ENCODE measurements at places on chromosomes 5 and 9.

DNA sequence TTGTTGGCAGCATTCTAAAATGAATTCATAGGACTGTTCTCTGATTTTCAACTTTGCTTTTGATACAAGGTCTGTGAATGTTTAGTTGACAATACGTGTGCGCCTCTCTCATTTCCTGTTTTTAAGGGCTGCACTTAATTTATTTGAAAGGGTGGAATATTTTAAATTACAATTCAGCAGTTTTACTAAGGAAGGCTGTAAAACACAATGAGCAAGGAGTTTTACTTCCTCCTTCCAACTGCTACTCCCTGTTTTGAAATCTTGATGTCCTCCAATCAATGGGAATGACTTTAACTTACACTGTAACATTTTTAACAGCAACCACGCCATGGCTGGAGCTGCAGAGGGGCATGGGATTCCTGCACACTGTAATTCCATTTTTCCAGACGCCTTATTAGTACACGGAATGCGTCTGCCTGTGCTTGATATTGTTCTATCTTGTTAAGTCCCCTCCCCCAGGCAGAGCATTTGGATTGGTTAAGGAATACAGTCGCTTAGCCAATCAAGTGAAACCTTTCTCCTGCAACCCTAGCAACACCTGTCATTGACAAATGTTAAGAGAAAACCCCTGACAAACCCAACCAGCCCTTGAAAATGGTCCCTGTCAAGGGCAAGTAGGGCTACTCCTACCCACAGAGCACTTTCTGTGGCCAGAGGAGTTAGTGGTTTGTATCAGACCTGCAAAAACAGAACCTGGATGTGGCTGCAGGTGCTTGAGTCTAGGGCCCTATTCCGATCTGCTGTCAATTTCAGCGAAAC is 12.5 kb upstream of the ZSWIM6 start:
- DNase-seq = peak; percentile 81

DNA sequence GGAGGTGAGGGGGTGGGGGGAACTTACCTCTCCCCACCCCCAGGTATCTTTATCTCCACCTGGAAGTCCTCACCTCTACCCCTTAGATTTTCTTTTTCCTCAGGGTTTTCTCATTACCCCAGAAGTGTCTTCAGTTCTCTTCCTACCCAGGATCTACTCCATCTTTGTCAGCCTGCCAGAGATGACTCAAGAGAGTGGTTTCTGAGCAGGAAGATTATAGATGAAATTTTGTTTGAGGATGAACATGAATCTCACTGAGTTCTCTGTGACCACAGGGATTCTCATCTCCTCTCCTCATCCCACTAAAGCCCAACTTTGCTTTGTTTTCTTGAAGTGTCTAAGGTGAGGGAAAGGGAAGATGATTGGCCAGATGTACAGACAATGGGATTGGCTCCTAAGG is 5.2 kb upstream of the HINT2 start:
- DNase-seq = peak; percentile 78

- DNase-seq = no peak
Measured at GRCh38 chr5:170425731-170426130, 36.6 kb upstream of the KCNMB1 start.

DNA sequence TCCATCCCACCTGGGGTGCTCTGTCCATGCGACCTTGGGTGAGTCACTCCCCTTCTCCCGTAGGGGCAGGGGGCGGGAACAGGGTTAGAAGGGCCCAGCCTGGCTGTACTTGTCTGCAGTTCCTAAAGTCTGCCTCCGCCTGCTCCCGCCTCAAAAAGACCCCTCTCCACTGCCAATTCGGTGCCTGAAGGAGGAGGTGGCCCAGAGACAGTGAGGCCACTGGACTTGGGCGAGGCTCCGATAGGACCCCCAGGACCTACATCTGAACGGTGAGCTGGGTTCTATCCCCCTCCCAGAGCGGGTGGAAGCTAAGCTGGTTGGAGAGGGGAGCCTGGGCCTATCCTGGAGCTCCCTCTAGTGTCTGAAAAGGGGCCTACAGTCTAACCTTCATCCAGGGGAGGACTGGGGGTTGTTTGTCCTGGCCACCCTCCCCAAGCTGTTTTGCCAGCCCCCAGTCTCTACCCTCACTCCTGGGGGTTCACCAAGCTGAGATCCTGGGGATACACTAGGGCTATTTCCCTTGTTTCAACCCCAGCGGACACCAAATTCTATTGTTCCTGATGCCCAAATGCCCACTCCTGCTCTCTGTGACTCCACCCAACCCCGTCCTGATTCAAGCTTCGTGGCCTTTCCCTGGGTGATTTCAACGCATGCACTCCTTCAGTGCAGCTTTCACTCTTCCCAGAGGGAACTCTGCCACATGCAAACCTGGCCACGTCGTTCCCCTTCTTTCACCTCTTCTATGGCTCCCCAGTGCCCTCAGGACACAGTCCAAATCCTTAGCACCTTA is 6.1 kb upstream of the CRB2 start:
- peak; percentile 64 for DNase-seq

DNA sequence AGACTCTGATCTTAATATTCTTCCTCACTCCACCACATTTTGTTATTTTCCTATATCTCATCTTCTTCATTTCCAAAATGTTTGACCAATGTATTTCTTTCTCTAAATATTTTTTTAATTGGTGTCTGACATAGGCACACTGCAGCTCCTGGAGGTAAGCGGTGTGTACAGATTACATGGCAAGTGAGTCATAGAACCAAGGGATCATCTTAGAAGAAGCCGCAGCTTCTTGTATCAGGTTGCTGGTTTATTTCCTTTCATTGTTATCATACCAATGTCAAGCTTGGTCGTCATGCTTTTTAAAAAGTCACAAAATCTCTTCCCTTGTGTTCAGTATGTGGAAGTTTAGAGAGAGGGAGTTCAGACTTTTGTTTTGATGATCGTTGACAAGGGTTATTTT is 526.1 kb upstream of the CDH18 start:
- peak; percentile 2 for DNase-seq

GRCh38 chr5:168528521-168529373 is at the start of gene FBLL1:
TSS of gene FBLL1 (plus strand) at chr5:168529305. CDS start at chr5:168529505, 200 bp downstream.
- peak; percentile 42 for DNase-seq

DNA sequence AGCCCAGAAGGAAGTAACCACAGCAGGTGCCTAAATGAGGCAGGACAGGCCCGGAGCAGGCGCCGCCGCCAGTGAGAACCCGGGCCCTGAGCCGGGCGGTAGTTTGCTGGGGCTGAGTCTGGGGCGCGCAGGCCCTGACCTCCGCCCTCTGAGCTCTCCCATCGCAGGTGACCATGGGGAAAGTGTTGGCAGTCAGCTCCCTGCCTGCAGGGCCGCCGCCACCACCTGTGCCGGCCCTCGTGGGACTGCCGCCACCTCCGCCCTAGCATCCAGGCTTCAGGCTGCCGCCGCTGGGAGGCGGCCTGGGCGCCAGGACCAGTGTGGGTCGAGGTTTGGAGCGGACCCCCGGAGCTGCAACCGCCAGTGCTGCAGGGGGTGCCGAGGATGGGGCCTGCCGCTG is 61.1 kb downstream of the TARS1 start:
- no peak for DNase-seq

All from choroid plexus epithelial cell (primary cell).